ENCODE measurements at places on chromosomes 5 and 9.

DNA sequence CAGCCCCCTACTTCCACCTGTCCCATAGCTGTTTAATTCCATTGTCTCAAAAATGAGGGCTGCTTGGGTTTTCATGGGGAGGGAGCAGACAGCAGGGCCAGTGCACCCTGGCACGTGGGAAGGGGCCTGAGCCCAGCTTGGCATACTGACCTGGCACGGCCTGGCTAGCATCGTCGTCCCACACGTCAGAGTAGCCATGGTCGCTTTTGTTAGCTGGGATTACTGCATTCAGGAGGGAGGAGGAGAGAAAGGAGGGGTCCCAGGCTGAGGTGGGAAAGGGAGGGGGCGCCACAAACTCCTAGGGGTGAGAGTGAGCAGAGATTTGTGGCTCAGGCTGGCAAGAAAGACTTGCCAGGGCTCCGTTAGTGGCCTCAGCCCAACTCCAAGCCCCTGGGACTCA is 21.1 kb upstream of the CYSTM1 start:
- DNase-seq: no peak

GRCh38 chr5:108303611-108304010 is 78.3 kb downstream of the FBXL17 start:
- DNase-seq: no peak

- no peak for DNase-seq
These were observed 220.5 kb downstream of the FOXD4L6 start for GRCh38 chr9:40907657-40908624.

- DNase-seq: no peak
These were observed 628.7 kb upstream of the ZNF608 start for GRCh38 chr5:125375143-125375542.

- DNase-seq: no peak
These were observed 170.8 kb upstream of the NR3C1 start for GRCh38 chr5:143574236-143574635.

GRCh38 chr5:154285661-154286408 is 95.3 kb downstream of the GALNT10 start:
- DNase-seq: no peak

GRCh38 chr5:40689438-40689837 is 9.7 kb downstream of the PTGER4 start:
- no peak for DNase-seq

- DNase-seq: no peak
These were observed 212.8 kb upstream of the ATP10B start for GRCh38 chr5:161064781-161065180.

DNA sequence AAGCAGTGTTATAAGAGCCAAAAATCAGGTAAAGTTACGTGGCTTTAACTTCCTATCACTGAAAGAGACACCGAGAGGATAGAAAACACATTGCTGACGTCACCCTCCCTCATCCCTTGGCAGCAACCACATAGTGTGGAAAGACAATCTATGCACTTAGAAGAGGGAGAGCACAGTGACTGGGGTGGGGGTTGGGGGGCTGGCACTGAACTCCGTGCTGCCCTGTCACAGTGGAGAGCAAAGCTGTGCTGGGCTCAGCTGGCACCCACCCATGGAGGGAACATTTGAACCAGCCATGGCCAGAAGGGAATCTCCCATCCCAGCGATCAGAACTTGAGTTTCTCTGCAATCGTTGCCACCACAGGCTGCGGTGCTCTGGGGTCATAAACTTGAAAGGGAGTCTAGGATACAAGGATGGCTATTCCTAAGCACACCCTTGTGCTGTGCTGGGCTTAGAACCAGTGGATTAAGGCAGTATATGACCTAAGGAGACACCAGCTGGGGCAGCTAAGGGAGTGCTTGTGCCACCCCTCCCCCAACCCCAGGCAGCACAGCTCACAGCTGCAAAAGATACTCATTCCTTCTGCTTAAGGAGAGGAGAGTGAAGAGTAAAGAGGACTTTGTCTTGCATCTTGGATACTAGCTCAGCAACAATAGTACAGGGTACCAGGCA is 73.4 kb downstream of the KIAA0825 start:
- DNase-seq: no peak

- DNase-seq: no peak
These were observed 17.6 kb upstream of the ADAM19 start for GRCh38 chr5:157593052-157593757.

DNA sequence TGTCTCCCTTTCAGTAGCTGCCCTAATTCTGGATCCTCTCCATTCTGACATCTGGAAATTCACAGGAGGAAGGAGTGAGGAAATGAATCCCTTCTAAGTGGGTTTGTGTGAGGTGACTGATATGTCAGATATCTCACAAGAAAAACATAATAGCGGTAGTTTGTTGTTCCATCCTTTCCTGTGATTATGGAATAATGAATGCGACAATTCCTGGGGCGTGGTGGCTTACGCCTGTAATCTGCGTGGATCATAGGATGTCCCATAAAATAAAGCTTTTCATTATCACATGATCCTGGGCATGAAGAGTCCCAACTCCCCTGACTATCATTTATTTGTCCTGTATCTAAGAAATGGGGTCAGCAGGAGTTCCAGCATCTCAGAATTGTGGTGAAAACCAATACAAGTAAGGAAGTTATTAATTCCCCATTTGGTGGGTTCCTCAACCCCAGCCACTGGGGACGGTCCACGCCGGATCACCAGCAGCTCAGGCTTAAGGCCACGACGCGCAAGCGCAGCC is 375 bp upstream of the C5orf24 start:
- DNase-seq: no peak

DNA sequence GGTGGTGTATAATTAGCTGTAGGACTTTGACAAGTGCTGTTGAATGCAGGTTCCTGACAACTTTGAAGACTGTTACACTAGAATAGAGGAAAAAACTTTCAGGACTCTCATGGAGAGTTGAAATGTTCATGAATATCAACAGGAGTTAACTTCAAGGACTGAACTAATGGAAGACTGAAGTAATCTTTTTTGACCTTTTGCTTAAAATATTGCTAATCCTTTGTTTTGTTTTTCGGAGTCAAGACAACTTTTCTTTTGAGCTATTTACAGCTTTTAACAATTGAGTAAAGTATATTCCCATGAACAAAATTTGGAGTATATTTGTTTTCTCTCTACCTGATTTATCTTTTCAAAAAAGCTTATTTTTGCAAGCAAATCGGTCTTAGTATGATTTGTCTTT is 34.1 kb upstream of the MTMR12 start:
- no peak for DNase-seq

GRCh38 chr9:75889977-75890471 is 449 bp upstream of the PCSK5 start:
- DNase-seq: no peak

GRCh38 chr9:18485714-18486113 is 11.8 kb downstream of the ADAMTSL1 start:
- DNase-seq: no peak

DNA sequence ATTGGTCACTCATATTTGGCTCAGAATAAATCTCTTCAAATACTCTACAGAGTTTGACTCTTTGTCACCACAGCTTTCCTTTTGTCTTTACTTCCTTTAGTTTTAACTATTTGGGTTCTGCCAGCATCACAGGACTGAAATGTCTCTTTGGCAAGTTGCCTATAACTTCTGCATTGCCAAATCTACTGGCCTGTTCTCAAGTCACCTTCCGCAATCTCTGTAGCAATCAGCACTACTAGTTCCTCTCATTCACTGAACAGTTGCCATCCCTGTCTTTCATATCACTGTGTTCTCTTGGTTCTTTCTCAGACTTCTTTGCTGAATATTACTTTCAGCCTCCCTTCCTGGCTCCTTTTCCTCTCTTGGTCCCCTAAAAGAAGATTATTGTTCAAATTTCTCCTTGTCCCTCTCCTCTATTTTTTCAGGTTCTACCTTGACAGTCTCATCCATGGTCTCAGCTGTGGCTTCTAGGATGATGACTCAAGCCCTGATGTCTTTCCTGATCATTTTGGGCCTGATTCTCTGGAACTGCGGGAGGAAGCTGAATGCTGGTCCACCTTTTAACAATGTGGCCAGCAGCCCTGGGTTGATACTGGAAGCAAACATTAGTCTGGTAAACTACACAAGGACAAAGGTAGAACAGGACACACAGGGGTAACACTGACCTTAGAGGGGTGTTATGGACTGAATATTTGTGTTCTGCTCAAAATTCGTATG is 44.0 kb upstream of the LIFR start:
- DNase-seq: no peak

- DNase-seq: no peak
These were observed 1181.2 kb upstream of the CDH9 start for GRCh38 chr5:28219539-28219938.

DNA sequence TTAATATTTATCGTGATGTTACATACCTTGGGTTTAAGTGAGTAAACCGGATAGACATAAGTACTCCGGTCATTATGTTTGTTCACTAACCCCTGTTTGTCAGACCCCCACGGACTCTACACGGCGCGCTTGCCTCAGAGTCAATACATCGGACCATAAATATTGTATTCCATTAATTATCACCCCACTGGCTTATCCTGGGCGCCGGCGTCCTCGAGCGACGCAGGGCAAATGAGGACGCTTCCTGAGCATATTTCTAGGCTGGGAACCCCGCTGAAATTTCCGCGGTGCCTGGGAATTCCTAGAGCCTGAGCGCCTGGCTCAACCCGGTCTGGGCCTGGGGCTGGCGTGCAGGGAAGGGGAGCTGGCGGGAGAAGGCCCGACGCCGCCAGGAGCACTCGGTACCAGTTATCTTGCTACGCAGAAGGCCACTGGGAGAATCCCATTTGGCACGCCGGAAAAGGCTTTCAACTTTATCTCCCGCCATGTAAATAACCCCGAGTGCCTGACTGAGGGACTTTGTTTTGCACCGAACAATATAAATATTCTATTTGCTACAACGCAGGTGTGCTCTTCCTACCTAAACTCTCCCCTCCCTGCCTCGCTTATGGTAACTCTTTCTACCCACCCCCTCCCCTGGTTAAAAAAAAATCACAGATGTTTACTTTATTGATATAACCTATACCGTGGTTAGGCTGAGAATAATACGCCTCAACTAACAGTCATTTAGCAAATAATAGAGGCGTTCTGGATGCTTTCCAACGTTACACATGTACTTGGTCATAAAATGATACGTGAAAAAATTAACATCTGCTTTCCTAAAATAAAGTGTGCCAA is 19.4 kb downstream of the NR2F1 start:
- no peak for DNase-seq

- no peak for DNase-seq
These were observed 128.9 kb downstream of the CPLANE1 start for GRCh38 chr5:37120270-37120669.

DNA sequence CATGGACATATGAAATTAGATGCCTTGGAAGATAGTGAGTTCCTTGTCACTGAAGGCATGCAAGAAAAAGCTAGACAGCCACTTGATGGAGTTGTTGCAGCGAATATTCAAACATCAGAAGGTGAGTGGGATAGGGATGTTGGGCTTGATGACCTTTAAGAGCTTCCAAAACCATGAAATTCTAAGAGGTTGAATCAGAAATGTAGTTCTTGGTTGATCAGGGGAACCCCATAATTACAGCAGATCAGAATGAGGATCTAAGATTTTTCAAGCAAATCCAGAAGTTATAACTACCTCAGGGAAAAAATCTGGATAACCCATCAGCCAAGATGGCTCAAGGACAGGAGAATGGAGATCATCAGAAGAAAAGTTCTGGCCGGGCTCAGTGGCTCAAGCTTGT is 244.3 kb upstream of the NR4A3 start:
- DNase-seq: no peak

- no peak for DNase-seq
These were observed 384.4 kb downstream of the TMEM167A start for GRCh38 chr5:82692826-82693225.

GRCh38 chr5:114201332-114201731 is 160.5 kb upstream of the KCNN2 start:
- no peak for DNase-seq

DNA sequence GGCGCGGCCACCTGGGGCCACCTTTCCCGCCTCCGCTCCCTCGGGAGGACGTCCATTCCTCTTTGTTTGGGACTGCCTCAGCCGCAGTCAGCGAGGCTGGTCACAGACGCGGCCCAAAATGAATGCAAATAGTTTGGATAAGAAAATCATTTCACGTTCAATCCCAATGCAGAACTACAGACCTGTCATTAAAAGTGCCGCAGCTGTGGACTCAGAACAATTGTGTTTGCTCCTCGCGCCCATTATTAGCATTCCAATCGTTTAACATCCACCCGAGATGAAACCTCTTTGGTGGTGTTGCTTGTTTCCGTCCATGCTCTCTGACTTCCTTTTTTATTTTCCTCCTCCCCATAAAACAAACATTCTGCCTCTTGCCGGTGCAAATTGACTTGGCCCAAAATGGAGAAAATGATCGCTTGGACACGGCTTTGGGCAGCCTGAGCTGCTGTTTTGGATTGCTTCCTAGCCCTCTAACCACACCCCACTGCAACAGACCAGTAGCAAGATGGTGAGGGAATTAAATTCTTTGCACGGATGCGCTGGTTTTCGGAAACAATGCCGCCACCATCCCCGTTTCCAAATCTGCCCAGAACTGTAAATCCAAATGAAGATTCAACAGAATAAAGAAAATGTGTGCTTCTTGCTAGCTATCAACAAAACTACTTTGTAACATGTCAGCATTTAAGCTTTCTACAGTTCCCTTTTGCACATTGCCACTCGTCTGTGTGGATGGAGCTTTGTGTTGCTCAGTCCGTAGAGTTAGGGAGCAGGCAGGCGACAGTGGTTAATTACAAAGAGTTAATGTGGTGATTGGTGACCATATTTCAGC is 784 bp downstream of the NLN start:
- no peak for DNase-seq

DNA sequence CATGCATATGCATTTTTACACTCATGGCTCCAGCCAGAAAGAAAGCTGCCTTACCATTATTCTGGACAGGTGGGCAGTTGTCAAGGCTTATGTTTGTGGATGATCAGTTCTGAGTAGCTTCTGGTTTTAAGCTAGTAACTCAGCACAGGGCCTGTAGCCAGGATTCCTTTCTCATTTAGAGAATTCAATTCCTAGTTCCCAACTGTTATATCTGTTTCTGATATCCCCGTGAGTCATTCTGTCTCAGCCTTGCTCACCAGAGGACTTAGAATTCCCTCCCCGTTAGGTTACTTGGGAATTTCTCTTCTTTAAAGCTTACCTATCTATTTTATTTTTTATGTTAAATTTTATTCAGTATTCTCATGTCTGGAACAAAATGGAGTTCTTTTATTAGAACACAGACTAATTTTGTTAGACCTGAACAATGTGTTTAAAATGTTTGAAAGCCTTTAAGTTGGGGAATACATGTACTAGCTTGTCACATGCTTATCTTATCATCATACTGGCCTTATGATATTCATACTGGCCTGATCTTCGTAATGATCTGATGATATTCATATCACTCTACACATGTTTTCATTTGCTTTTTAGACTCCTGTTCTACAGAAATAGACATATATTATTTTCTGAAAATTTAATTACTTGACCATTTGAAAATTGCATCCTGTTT is 47.1 kb downstream of the CAST start:
- no peak for DNase-seq

GRCh38 chr9:20805766-20806165 is 121.7 kb downstream of the FOCAD start:
- no peak for DNase-seq

Data from activated CD8-positive, alpha-beta memory T cell treated with anti-CD3 and anti-CD28 coated beads for 1 hour (primary cell).